ENCODE measurements at places on chromosomes 2 and 18.
A peak's percentile ranks its signal among the peaks of the same experiment; 100 is the strongest.

DNA sequence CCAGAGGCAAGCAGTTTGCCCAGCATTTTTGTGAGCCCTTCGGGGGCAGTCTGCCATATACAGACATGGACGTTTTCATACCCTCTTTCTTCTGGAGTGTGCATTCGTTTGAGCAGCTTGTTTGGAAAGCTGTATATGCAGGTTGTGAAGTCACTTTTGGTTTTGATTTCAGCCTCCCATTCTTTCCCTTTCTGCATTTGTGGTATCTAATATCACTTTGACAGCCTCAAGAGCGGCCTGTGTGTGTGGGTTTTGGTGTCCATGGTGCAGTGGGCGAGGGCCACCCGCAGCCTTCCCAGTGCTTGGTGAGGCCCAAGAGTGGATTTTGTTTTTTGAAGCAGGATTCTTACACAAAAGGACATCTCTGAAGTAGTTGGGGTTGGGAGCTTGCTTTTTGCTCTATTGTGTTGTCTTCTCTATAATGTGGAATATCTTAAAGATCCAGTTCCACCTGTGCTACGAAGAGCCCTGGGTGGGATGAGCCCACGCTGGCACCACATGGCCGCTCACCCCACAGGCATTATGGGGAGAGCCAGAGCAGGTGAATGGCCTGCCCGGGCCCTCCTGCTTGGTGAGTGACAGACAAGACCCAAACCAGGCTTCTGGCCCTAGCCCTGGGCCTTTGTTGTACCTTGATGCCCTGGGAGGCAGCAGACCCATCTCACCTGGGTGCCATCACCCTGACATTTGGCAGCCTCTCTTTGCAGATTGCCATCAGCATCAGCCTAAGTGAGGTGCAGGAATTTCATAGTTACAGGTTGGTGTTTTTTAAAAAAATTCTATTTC is 29.5 kb downstream of the INPP4A start:
- no peak for DNase-seq

GRCh38 chr2:120223034-120223912 is at the start of gene TMEM185B:
Gene TMEM185B (minus strand): TSS chr2:120223400. CDS start chr2:120222976, 424 bp downstream.
- peak; percentile 98 for DNase-seq

- no peak for DNase-seq
Observed at GRCh38 chr2:107281637-107282036, 395.7 kb upstream of the ST6GAL2 start.

DNA sequence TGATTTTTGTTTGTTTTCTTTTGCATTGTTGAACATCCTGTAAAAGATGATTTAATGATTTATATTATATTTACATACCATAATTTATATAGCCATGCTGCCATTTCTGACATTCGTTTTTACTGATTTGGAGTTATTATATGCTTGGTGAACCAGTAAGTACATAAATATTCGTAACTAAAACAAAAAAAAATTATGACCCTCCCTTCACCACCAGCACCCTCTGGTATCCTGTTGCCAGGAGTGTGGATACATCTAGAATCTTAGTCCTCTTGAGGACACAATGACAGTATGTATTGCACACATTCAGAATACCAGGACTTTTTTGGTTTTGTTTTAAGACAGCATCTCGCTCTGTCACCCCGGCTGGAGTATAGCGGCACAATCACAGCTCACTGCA is 43.9 kb upstream of the B3GNT7 start:
- no peak for DNase-seq

- no peak for DNase-seq
Observed at GRCh38 chr2:158025255-158025996, 76.2 kb upstream of the UPP2 start.

Data from Caco-2 (cell line).